ENCODE measurements at places on chromosomes 7 and 10.

GRCh38 chr10:70552586-70552985 is 50.0 kb downstream of the PRF1 start:
- no peak for DNase-seq

- no peak for DNase-seq
Observed at GRCh38 chr7:113812591-113813255, 106.1 kb downstream of the PPP1R3A start.

DNA sequence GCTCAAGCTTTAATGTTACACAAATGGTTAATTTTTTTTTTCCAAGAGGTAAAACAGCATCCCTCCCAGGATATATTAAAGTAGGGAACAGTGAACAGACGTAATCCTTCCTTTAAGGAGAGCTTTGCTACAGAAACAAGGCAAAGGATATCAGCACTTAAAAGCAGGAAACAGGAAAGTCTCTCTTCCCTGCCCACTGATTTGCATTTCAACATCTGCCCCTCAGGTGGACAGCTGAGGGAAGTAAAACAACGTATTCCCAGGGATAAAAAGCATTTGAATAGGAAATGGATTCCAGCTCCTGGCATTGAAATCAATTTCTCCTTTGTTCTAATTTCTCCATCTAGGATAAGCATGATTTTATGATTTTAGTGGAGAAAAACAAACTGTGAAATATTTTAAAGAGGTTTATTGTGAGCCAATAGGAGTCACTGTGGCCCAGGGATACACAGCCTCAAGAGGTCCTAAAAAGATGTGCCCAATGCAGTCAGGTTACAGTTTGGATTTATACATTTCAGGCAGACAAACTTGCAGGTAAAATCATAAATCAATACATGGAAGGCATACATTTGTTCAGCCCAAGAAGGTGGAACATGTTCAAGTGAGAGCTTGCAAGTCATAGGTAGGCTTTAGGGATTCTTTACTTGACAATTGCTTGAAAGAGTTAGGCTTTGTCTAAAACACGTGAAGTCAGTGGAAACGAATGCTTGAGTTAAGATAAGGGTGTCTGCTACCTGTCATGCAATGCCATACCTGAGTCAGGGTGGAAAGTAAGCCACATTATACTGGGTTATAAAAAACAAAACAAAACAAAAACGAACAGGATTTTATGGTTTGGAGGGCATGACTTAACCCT is 286.2 kb upstream of the VWC2 start:
- DNase-seq: no peak

- peak; percentile 49 for DNase-seq
Observed at GRCh38 chr10:86960003-86960862, 1.8 kb downstream of the SNCG start.

GRCh38 chr10:132142396-132143161 is 44.2 kb upstream of the DPYSL4 start:
- no peak for DNase-seq

- no peak for DNase-seq
Observed at GRCh38 chr10:71939304-71939703, 24.9 kb upstream of the CHST3 start.

DNA sequence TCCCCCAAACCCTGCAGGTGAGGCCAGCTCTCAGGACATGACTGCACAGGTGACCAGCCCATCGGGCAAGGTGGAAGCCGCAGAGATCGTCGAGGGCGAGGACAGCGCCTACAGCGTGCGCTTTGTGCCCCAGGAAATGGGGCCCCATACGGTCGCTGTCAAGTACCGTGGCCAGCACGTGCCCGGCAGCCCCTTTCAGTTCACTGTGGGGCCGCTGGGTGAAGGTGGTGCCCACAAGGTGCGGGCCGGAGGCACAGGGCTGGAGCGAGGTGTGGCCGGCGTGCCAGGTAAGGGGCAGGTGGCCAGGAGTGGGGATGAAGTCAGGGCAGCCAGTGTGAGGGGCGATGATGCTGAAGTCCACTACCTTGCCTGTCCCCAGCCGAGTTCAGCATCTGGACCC is 8.3 kb upstream of the ATP6V1F start:
- DNase-seq: no peak

DNA sequence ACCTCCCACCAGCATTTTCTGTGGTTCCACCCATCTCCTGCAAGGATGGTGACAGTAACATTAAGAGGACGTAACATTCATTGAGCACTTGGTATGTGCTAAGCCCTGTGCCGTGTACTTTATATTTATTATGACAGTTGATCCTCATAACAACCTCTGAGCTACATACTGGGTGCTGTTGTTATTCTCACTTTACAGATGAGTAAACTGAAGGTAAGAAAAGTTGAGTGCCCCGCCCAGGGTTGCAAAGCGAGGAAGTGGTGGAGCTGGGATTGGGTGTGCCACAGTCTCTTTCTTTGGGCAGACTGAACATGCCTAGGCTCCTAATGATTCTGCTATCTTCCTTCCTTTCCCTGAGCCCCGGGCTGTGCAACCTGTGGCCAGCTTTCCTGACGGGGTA is 107.4 kb downstream of the SH3PXD2A start:
- no peak for DNase-seq

All from breast epithelium (tissue), 4 donors.